ENCODE measurements at places on chromosomes 12 and 14.

- H3K27ac ChIP-seq: no peak overlapping the region
- no peaks in the 10 kb centered on the region for H3K27me3 ChIP-seq
- no peak overlapping the region for H3K4me3 ChIP-seq
- no peak for DNase-seq
These were observed 9.2 kb upstream of the PPP1R13B start for GRCh38 chr14:103856607-103857006.

GRCh38 chr12:12511021-12511783, 51.5 kb downstream of the DUSP16 start:
- H3K36me3 ChIP-seq: peaks cover 4% of the 10 kb centered on the region
- no peaks in the 10 kb centered on the region for H3K4me1 ChIP-seq
- H3K4me3 ChIP-seq: no peak overlapping the region

GRCh38 chr12:18882690-18883089, 144.8 kb downstream of the CAPZA3 start:
- no peaks in the 10 kb centered on the region for H3K36me3 ChIP-seq
- H3K4me1 ChIP-seq: no peaks in the 10 kb centered on the region
- no peak overlapping the region for H3K27ac ChIP-seq
- DNase-seq: no peak
- no peaks in the 10 kb centered on the region for H3K27me3 ChIP-seq

GRCh38 chr12:95802482-95803270, 12.1 kb upstream of the NTN4 start:
- no peaks in the 10 kb centered on the region for H3K27me3 ChIP-seq
- no peak overlapping the region for H3K4me3 ChIP-seq
- H3K4me1 ChIP-seq: no peaks in the 10 kb centered on the region
- no peaks in the 10 kb centered on the region for H3K36me3 ChIP-seq

DNA sequence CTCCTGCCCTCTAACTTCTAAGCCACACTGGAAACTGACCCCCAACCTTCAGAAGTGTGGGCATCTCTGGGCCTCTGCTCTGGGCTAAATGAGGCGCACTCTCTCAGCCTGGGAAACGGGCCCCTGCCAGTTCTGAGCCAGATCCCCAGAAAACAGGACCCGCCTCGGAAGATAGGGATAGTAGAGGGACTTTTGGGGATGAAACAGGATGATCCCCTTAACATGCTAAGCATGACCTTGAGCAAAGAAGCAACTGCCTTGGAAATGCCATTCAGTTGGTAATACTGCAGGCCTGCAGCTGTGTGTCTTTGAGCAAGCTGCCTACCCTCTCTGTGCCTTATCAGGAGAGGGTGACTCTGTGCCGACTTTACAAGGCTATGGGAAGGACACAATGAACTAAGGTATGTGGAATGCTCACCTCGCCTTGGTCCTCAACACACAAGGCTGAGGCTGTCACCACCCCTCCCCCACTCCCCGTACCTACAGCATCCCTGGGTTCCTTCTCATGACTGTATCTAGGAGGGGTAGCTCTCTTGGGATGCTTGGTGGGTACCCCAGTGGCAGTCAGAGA, 54.0 kb downstream of the NCOR2 start:
- DNase-seq: no peak
- H3K4me1 ChIP-seq: no peaks in the 10 kb centered on the region
- no peak overlapping the region for H3K27ac ChIP-seq
- H3K4me3 ChIP-seq: no peak overlapping the region

GRCh38 chr12:54206791-54207190, 18.0 kb upstream of the SMUG1 start:
- no peak overlapping the region for H3K27ac ChIP-seq
- H3K4me3 ChIP-seq: no peak overlapping the region
- H3K36me3 ChIP-seq: no peaks in the 10 kb centered on the region

DNA sequence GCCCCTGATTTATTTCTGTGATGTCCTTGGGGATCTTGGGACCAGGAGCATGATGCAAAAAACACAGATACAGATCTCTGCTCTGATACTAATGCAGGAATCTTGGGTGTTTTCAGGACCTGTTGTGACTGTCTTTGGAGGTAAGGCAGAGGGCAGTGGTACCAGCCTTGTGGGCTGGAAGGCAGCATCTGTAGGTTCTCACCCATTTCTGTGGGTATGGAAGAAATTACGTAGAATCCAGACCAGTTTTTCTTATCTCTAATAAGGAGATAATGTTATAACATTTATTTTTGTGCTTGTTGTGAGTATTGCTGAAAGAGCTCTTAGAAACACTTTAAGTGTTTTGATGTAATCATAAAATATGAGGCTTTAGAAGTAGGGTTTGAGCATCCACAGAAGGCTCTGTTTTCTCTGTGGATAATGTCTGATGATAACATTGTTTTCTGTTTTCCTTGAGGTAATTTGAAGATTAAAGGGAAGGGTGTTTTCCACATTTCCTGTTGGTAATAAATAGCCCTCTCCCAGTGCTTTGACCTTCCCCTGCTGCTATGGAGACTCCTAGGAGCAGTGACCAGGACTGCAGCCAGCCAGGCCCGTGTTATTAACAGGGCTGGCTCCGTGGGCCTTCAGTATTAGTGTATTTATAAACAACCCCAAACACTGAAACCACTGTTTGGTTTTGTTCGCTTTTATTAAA, 9.4 kb upstream of the DCP1B start:
- H3K27ac ChIP-seq: no peak overlapping the region
- no peaks in the 10 kb centered on the region for H3K27me3 ChIP-seq
- no peaks in the 10 kb centered on the region for H3K36me3 ChIP-seq
- H3K4me3 ChIP-seq: no peak overlapping the region

- H3K27ac ChIP-seq: no peak overlapping the region
- DNase-seq: no peak
- H3K36me3 ChIP-seq: no peaks in the 10 kb centered on the region
These were observed 71.5 kb upstream of the ZFP36L1 start for GRCh38 chr14:68864361-68864750.

GRCh38 chr12:66164349-66164821, 5.4 kb downstream of the TMBIM4 start:
- H3K36me3 ChIP-seq: peaks cover 12% of the 10 kb centered on the region
- H3K27ac ChIP-seq: no peak overlapping the region
- no peak overlapping the region for H3K4me3 ChIP-seq
- H3K27me3 ChIP-seq: no peaks in the 10 kb centered on the region
- peaks cover 4% of the 10 kb centered on the region for H3K4me1 ChIP-seq

DNA sequence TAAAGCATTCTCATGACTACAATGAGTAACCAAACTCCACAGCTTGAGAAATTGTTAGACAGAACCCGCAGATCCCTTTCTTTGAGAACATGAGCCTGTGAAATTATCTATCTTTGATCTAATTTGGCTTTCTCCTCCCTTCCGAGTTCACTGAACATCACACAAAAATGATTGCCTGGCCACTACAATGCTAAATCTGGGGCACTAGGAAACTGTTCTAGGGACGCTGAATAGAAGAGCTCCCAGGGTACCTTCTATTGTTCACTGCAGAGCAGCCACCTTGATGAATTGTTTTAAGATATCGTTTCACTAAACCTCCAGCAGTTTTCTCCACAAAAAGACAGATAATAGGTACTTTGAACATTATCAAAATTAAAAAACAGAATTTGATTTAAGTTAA, 47.5 kb downstream of the SINHCAF start:
- no peaks in the 10 kb centered on the region for H3K27me3 ChIP-seq
- H3K27ac ChIP-seq: no peak overlapping the region
- H3K4me1 ChIP-seq: no peaks in the 10 kb centered on the region
- DNase-seq: no peak
- H3K36me3 ChIP-seq: peaks cover 8% of the 10 kb centered on the region
- H3K4me3 ChIP-seq: no peak overlapping the region

- no peaks in the 10 kb centered on the region for H3K4me1 ChIP-seq
- no peaks in the 10 kb centered on the region for H3K27me3 ChIP-seq
- no peaks in the 10 kb centered on the region for H3K36me3 ChIP-seq
- DNase-seq: no peak
These were observed 202.6 kb downstream of the CRADD start for GRCh38 chr12:93879476-93880421.

- H3K27ac ChIP-seq: no peak overlapping the region
- peaks cover 3% of the 10 kb centered on the region for H3K27me3 ChIP-seq
- DNase-seq: no peak
- H3K4me1 ChIP-seq: no peaks in the 10 kb centered on the region
- no peak overlapping the region for H3K4me3 ChIP-seq
- no peaks in the 10 kb centered on the region for H3K36me3 ChIP-seq
These were observed 123.5 kb upstream of the RFLNA start for GRCh38 chr12:124171231-124171979.

DNA sequence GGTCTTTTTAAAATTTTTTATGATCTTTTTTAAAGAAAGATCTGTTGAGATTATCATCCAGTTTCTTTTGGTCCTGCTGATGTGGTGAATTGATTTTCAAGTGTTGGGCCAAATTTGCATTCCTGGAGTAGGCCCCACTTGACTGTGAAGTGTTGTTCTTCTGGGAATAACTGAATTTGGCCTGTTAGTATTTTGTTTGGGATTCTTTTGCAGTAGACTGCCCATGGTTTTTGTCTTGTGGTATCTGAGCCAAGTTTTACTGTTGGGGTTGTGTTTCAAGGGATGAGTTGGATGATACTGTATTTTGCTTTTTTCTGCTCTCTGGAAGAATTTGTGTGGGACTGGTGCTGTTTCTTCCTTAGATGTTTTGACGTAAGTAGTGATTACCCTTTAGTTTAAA, 4.0 kb upstream of the SYCP3 start:
- no peak for DNase-seq
- no peaks in the 10 kb centered on the region for H3K36me3 ChIP-seq
- no peak overlapping the region for H3K27ac ChIP-seq
- H3K27me3 ChIP-seq: no peaks in the 10 kb centered on the region
- H3K4me1 ChIP-seq: no peaks in the 10 kb centered on the region

GRCh38 chr12:56190695-56191155, 1.4 kb upstream of the SMARCC2 start:
- DNase-seq: no peak
- H3K4me3 ChIP-seq: peak overlapping the region; percentile 71
- no peaks in the 10 kb centered on the region for H3K27me3 ChIP-seq
- peak overlapping the region; percentile 85 for H3K27ac ChIP-seq
- no peaks in the 10 kb centered on the region for H3K36me3 ChIP-seq
- peaks cover 15% of the 10 kb centered on the region for H3K4me1 ChIP-seq

DNA sequence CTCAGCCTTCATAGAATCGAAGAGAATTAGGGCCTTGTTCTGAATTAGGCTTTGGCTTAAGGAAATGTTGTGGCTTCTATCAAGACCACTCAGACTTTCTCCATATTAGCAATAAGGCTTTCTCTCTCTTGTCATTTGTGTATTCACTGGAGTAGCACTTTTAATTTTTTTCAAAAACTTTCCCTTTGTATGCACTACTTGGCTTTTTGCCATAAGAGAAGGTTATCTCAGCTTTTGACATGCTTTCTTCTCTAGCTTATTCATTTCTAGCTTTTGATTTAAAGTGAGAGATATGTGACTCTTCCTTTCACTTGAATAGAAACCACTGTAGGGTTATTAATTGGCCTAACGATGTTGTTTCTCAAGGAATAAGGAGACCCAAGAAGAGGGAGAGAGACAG, 244.2 kb downstream of the GPHN start:
- H3K27me3 ChIP-seq: no peaks in the 10 kb centered on the region
- no peaks in the 10 kb centered on the region for H3K36me3 ChIP-seq
- H3K4me1 ChIP-seq: no peaks in the 10 kb centered on the region

DNA sequence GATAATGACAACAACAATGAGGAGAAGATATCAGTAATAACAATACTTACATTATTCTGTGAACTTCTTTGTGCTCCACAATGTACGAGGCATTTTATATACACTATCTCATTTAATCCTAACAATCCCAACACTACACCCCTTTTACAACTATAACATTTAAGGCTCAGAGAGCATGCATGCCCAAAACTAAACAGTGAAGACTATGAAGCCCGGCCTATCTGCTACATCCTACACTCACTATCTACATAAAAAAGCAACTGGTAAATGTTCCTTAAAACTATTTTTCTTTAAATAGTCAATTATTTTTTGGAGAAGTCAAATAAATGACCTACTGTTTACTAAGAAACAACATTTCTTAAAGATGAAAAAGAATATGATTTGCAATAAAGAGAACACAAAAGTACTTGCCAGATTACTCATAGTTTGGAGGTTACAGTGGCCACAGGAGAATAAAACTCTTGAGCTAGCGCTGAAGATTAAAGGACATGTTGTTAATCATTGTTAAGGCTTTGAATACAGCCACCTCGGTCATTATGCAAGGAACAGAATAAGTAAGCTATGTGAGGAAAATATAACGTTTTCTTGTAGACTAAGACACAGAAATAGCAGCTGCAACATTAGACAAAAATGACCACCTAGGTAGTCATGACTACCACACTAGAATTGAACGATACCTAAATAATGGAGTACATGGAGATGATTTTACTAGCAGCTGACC, 56.7 kb downstream of the EPS8 start:
- H3K4me3 ChIP-seq: no peak overlapping the region
- no peaks in the 10 kb centered on the region for H3K4me1 ChIP-seq
- no peaks in the 10 kb centered on the region for H3K27me3 ChIP-seq
- DNase-seq: no peak
- no peaks in the 10 kb centered on the region for H3K36me3 ChIP-seq

GRCh38 chr12:105482951-105483350, 152.5 kb downstream of the C12orf75 start:
- DNase-seq: no peak
- H3K4me3 ChIP-seq: no peak overlapping the region
- no peaks in the 10 kb centered on the region for H3K27me3 ChIP-seq
- H3K27ac ChIP-seq: no peak overlapping the region
- no peaks in the 10 kb centered on the region for H3K4me1 ChIP-seq
- no peaks in the 10 kb centered on the region for H3K36me3 ChIP-seq

DNA sequence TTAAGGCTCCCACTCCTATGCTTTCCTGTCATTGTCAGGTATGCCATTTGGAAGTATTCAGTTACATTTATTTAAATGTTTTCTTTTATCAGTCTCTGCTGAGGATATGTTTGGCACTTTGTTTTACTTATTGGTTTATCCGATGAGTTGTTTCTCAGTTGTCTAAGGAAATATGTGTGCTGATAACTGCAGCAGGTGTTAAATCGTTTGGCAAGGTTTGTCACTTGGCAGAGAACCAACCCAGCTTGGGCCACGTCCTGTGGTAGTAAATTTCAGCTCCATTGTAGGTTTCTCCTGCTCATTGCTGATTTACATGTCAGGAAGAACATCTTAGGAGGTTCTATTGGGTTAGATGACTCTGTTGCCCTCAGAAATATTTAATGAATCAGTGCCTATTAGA, 22.0 kb upstream of the MGST1 start:
- no peaks in the 10 kb centered on the region for H3K36me3 ChIP-seq
- H3K4me1 ChIP-seq: no peaks in the 10 kb centered on the region
- no peak for DNase-seq
- no peak overlapping the region for H3K27ac ChIP-seq
- no peak overlapping the region for H3K4me3 ChIP-seq

DNA sequence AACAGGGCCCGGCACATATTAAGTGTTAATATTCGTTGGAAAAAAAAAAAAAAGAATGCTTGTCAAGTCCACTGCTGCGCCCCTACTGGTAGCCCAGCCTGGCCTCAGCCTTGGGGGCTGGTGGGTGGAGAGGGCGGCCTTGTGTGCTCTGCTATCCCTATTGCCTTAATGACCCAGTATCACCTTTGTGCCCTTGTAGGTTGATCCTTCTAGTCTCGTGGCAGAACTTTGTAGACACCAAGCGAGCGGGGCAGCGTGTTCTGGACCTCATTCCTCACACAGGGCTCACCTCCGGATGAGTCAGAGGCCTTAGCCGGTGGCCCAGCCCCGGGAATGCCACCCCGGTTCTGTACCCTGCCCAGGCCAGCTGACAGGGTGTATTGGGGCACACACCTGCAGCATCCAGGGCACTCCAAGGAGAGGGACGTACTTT, 1.8 kb upstream of the RCOR1 start:
- H3K4me3 ChIP-seq: no peak overlapping the region
- no peaks in the 10 kb centered on the region for H3K36me3 ChIP-seq
- no peak overlapping the region for H3K27ac ChIP-seq
- peaks cover 14% of the 10 kb centered on the region for H3K4me1 ChIP-seq

GRCh38 chr12:85484387-85484786, 204.4 kb downstream of the ALX1 start:
- no peak overlapping the region for H3K27ac ChIP-seq
- DNase-seq: no peak
- H3K4me3 ChIP-seq: no peak overlapping the region
- H3K4me1 ChIP-seq: no peaks in the 10 kb centered on the region
